ENCODE measurements at places on chromosomes 5 and 9. TPM values are rescaled to one million over a fixed set of nuclear protein-coding genes. Genes with fewer than 3 reads are reported as not detected.
A peak's percentile ranks its signal among the peaks of the same experiment; 100 is the strongest.

DNA sequence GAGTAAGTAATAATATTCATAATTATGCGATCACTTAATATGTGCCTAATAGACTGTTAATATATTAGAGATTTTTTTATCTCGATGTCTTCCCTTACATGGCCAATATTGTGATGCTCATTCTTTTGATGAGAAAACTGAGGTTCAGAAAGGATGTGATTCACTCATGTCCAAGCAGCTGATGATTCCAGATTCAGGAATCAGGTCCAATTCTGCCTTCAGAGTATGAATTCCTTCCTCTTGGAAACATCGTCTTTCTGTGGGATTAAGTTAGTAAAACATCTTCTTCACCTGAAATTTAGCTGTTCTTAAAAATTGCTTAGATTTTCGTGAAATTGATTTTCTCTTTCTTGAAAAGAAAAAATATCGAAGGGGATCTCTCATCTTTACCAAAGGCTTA, 242.5 kb upstream of the RFX3 start:
- no peak for DNase-seq

DNA sequence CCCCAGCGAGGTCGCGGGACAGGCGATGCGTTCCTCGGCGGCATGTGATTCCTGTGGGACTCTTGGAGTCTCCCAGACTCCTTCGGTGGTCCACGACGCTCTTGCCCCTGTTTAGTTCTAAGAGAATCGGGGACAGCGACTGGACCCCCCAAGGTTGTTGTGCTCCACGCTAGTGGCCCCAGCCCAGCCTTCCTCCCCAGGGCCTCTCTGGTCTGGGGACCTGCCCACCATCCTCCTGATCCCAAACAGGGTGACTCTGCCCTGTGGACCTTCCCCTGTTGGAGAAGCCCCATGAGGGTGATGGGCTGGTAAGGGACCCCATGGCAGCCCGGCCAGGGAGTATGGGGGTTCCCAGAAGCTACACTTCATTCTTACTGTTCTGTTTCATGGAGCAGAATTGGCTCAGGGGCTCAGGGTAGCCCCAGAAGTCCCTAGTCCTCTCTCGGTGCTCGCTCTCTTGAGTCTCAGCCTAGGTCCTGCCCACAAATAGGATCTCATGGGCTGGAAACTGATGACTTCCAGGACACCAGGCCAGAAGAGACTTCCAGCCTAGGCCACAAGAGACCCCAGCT, 880 bp downstream of the CARD19 start:
- peak; percentile 61 for DNase-seq

GRCh38 chr5:53882676-53883031, 322.2 kb downstream of the NDUFS4 start:
- DNase-seq: no peak

DNA sequence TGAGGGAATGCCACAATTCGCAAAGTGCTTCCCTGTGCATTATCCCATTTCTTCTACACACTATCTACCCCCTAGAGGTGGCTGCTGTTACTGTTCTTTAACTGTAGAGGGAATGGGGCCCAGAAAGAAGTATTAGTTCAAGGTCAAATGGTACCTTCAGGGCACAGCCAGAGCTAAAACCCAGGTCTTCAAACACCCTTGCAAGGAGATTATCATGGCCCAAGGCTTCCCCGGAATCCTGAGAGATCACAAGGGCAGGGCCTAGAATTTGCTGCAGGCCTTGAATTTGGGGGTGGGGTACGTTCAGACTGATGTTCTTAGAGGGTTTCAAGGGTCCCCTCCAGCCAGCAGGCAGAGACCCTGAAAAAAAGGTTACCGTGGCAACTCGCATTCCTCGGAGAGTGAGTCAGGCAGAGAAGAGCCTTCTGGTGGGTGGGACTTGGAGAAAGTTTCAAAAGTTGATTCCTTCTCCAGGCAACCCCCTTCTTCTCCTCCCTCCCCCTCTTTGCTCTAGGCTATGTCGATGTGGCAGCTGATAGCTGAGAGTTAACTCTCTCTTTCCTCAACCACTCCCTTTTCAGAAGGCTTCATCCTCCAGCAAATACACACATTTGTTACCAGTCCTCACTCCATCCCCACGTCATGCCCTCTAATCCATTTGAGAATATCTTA, 1.9 kb downstream of the SPARC start:
- DNase-seq: peak; percentile 94

- peak; percentile 48 for DNase-seq
Measured at GRCh38 chr5:97044052-97044451, 98.4 kb downstream of the LIX1 start.

DNA sequence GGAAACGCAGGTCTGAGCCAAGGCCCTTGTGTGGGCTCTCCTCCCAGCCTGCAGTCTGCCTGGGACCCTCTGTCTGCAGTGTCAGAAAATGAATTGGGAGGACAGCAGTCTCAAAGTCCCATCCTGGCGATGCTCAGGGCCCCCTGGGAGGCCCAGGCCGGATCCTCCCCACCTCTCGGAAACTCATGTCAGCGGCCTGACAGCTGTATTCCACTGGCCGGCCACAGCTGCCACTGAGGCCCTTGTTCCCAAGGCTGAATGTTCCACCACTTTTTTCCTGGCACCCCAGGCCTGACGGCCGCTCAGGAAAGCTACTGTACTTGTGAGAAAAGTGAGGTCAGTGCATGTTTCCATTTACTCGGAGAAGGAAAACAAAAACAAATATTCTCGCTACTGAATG, 180.0 kb downstream of the FGF18 start:
- DNase-seq: no peak

DNA sequence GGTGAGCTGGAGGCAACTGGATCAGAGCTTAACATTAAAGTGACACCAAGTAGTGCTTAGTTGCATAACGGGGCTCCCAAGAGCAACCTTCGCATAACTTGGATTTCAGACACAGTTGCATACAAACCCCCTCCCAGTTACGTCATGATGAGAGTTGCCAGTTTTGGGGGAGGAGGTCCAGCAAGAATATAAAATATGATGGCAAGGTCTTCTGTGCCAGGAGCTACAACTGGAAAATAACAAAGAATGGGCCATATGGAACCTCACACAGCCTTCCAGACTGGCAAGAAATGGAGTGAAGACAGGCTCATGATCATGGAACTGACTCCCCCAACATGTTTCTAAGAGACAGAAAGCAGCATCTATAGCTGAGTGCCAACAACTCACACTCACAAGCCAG, 8.5 kb downstream of the SPOCK1 start:
- no peak for DNase-seq

GRCh38 chr9:88993871-88994460, 2.7 kb downstream of the S1PR3 start:
- DNase-seq: no peak

- DNase-seq: no peak
Measured at GRCh38 chr5:133222979-133223378, 171.2 kb downstream of the HSPA4 start.

GRCh38 chr5:140239939-140240700, 62.8 kb downstream of the PFDN1 start:
- peak; percentile 46 for DNase-seq

DNA sequence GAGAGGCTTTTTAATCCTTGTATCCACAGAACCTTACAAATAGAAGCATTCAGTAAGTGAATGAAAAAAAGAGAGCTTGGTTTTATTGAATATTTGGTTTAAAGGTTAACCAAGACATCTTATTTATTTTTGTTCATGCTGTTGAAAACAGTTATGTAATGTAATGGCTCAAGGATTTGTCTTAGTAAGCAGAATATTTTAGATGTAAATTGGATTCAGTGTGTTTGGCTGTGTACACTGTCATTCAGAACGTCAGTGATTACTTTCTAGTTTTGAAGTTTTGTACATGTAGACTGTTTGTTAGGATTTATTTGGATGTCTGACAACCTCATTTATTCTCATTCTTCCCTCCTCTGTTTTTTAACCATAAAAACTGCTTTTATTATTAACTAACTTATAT, 31.3 kb downstream of the KCNN2 start:
- no peak for DNase-seq

DNA sequence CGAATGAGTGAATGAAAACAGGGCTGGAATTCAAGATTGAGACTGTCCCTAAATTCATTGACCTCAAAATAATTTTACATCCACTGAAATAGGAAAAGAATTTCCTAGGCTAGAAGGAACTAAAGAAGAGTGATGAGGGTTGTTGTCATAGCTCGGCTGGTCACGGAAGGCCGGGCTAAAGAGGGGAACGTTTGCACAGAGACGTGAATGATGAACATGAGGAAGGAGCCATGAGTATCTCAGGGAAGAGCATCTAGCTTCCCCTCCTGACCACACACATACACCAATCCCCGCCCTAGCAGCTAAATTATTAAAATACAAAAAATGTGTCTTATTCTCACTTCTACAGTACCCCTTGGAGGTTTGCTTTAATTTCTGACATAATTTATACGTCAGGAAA, 124.4 kb upstream of the ABCA1 start:
- no peak for DNase-seq

DNA sequence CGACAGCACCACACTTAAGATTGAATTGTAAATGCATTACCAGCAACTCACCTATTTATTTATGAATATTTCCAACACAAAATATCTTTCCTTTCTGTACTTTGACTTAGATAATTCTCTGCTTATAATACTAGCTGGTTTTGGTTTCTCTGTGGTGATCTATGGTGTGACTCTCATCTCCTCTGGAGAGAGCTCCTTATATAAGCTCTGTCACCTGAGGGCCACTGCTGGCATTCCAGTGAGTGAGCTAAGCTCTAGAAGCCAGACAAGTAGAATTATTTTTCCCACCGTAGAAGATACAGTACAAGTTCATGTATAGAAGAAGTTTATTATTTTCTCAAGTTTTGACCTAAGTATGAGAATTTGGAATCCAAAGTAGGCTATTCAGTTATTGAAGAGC, 111.5 kb downstream of the CDC42SE2 start:
- DNase-seq: no peak

Gene CA9
- 0.10 TPM for total RNA-seq

Gene ANKRD18B
- 11.7 TPM for total RNA-seq

Gene C5orf58
- total RNA-seq: not detected

Gene C5orf34
- total RNA-seq: 2.0 TPM

All from myocyte (in vitro differentiated cells).